ENCODE measurements at places on chromosomes 4 and X.

- no peak for DNase-seq
Measured at GRCh38 chrX:79444694-79445210, 77.6 kb upstream of the ITM2A start.

- no peak for DNase-seq
Measured at GRCh38 chrX:136780241-136780640, 491 bp downstream of the ARHGEF6 start.

DNA sequence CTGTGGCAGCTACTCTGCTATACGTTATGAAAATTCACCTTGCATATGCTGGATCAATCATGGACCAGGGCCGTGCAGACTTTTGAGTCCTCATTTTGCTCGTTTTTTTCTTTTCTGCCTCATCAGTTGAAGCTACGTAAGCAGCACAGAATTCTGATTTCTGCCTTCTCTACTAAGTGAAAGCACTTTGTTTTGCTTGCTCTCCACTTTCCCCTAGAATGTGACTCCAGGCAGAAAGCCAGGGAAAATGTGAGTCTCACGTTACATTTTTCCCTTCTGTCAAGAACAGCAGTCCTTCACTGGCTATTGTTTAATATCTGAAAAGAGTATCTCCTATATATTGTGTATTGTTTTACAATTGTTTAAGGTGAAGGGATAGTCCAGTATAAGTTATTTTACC, 1840.1 kb downstream of the PCDH7 start:
- peak; percentile 62 for DNase-seq

- DNase-seq: peak; percentile 3
Measured at GRCh38 chr4:169846396-169846795, 88.7 kb upstream of the HPF1 start.

DNA sequence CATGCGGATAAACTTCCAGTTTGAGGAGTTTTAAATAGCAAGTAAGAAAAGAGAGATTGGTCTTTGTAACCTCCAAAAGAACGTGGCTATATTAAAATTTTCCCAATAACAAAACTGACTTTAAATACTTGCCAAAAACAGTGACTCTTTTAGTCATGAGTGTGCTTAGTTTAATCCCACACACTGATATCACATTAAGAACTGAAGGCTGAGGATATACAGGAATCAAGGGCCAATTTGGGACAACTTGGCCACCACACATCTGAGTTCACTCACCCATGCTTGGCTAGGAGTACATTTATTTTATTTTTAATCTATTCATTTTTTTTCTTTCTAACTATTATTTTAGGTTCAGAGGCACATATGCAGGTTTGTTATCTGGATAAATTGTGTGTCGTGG, 110.2 kb downstream of the APBB2 start:
- no peak for DNase-seq

DNA sequence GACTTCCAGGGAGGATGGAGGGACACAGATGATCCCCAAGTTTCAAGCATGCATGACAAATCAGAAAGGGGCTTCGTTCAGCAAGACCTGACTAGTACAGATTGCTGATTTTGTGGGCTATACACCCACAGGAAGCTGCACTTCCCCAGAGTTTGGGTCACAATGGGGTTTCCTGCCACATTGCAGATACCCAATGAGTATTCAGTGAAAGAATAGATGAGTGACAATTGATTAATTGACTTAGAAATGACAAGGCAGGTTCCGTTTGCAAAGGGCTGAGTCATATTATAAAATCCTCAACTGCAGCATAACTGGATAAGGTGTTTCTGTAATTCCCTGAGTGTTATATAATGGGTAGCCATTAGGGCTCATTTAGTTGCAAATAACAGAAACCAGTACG, 146.6 kb upstream of the TBL1X start:
- no peak for DNase-seq

GRCh38 chr4:175380841-175381240, 431.2 kb downstream of the GPM6A start:
- no peak for DNase-seq

- no peak for DNase-seq
Measured at GRCh38 chr4:79296768-79297428, 29.0 kb downstream of the NAA11 start.

GRCh38 chrX:81900522-81900921, 698.6 kb downstream of the SH3BGRL start:
- no peak for DNase-seq

- DNase-seq: no peak
Measured at GRCh38 chr4:78735697-78736096, 40.5 kb upstream of the BMP2K start.

DNA sequence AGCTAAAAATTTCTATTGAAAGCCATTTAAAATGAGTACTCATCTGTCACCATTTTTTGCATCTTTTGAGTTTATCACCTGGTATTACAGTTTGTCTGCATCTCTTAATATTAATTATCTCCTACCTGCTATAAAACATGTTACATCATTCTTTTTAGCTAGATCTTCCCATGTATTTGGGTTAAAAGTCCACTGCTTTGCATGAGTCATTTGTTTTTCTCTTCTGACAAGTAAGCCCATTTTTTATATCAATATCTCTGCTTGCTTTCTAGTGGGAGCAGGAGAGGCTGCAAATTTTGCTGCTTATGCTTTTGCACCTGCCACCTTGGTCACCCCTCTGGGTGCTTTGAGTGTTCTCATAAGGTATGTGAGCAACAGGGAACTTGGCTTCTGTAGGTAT, 16.1 kb downstream of the NIPAL1 start:
- no peak for DNase-seq

GRCh38 chrX:150482537-150483206, 85.7 kb upstream of the MTM1 start:
- peak; percentile 60 for DNase-seq

- peak; percentile 35 for DNase-seq
Measured at GRCh38 chrX:150405006-150405405, 41.9 kb downstream of the MAMLD1 start.

DNA sequence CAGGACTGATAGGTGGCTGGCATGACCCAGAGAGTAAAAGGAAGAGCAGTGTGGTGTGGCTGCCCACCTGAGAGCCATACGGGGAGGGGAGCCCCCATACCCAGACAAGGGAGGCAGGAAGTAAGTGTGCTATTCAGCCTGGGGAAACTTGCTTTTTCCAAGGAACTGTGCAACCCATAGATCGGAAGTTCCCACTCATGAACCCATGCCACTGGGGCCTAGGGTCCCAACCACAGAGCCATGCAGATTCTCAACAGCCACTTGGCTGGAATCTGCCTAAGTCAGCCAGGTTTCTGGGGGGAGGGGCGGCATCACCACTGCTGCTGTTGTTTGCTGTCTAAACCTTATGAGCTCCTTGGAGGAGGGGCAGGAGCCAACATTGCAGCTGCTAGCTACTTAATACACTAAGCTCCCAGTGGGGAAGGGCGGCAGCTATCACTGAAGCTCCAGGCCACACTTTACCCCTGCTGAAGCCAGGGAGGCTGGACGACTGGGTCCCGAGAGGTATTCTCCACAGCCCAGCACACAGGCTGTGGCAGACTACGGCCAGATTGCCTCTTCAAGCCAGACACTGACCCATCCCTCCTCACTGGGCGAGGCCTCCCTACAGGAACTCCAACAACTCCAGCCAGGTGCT, 410.4 kb downstream of the INPP4B start:
- no peak for DNase-seq

DNA sequence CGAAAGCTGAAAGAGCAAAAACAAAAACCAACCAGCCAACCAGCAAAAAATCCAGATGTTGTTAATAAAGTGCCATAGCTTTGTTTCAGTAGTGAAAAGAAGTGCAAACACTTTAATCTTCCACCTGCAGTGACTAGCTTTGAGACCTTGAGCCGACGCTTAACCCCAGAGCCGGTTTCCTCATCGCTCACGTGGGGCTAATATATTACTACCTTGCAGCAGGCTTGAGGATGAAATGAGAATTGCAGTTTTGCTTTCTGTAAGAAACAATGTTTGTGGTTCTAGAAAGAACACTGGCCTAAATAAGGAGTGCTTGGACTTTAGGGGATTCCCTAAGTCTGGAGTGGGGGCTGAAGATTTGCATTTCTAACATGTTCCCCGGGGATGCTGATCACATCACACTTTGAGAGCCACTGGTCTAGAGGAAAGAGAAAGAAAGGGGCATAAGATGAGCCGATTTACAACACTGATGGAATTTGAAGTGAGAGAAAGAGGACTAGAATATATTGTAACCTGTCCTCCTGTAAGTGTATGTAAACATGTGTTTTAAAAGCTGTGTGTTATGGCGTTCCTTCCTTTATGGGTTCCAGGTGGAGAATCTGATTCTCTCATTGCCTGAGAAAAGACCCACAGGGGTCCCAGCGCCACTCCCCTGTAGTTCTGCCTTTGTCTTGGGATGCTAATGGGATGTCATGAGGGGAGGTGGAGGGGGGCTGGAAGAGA, 1.4 kb downstream of the FGF2 start:
- peak; percentile 56 for DNase-seq

DNA sequence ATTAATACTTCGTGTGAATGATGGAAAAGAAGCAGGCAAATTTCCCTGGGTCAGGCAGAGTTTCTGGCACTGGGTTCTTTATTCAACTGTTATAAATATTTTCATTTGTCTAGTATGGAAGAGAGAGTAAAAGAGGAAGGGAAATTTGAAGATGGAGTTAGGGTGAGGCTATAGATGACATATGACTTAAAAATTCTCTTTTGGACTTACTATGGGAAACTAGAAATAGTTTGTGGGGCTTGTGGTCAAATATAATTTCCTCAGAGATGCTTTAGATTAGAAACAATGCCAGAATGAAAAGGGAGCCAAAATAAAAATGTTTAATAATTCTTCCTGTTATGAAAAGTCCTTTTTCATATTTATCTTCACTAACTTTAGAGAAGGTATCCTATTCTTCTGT, 103.2 kb downstream of the GC start:
- DNase-seq: peak; percentile 70

DNA sequence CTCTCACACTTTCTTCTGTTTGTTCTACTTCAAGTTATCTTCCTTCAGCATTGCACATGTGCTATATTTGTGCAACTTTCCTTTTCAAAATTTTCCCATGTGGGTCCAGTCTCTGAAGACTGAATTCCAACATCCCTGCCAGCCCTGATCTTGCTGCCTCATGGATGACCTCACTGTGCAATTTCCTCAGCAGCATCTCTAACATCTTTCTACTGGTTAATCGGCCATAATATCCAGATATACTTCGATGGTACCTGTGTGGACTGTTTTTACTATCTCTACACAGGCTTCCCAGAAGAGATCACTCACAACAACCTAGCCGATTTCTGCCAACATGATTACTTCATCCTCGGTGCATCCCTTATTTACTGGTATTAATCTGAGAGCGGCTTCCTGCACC, 41.5 kb downstream of the GPM6A start:
- no peak for DNase-seq

DNA sequence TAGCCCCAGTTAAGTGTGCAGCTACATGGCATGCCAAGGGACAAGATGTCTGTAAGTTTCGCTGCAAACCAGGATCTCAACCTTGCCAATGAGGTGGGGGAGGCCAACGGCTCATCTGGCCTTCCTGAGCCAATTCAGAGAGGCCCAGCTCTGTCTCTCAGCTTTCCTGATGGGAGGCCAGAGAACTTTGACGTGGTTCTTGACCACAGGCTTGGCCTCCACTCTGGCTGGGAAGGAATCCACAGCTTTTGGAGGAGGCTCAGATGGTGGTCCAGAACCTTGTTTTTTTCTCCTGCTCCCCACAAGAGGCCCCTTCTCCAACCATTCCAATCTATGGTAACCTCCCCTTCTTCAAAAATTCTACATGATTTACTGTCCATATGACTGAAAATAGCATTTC, 9.8 kb downstream of the CAPN6 start:
- DNase-seq: no peak

DNA sequence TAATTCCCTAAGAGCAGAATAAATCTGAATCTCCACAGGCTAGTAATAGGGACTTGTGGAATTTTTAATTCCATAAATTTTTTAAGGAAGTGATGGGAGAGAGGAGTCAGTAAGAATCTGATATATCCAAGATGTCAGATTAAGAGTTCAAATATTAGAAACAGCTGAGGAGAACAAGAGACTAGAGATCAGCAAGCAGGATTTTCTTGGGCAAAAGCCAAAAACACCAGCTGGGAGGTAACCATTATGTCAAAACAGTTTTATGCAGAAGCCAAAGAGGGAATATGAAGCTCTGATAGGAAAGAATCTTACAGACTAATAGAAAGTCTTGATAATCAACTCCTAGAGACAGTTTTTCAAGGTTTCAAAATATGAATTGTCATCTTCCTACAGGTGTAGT, 72.2 kb upstream of the RBPJ start:
- DNase-seq: peak; percentile 90

DNA sequence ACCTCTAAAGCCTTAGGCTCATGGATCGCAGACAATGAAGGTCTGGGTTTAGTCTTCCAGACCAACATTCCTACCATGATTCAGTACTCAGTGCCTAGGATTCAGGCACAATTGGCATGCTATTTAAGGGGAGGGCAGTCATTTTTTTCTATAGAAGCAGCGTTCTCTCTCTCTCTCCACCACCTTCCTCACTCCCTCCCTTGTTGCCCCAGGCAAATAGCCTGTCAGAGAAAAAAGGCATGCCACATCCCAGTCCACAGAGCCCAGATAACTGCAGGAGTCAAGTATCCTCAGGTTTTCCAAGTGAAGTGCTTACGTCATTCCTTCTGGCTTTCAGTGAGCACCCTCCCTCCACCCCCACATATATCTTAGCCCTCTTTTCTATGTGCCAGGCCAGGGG, 533.0 kb downstream of the BCOR start:
- no peak for DNase-seq

DNA sequence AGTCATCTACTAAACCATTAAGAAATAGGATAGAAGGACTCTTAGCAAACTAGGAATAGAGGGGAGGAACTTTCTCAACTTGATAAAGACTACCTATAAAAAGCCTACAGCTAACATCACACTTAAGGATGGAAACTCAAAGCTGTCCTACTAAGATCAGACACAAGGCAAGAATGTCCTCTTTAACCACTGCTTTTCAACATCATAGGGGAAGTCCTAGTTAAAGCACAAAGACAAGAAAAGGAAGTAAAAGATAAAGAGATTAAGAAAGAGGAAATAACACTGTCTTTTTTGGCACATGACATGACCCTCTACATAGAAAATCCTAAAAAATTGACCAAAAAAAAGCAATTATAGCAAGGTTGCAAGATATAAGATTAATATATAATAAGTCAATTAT, 136.6 kb downstream of the FBXW7 start:
- no peak for DNase-seq

GRCh38 chrX:119041175-119041574, 31.6 kb upstream of the CT47C1 start:
- DNase-seq: peak; percentile 61

DNA sequence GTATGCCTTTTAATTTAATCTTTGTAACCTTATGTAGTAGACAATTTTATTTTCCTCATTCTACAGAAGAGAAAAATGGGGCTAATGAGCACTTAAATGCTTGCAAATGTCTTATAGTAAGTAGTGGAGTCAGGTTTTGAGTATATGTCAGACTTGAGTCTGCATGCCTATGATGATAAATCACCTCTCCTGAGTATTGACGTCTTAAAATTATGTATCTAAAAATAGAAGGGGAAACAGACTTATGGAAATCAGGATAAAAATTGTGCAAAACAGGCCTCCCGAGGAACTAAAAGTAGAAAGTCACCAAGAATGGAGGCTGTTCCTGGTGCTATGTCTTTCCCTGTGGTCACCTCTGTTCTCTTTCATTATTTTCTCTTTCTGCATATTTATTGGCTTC, 92.7 kb downstream of the STIM2 start:
- DNase-seq: no peak
